Activated naive CD8-positive, alpha-beta T cell treated with anti-CD3 and anti-CD28 coated beads, Interleukin-2, amount 10 ng/mL, durations not matched to agents 7 days and 5 days (primary cell): ENCODE measurements at places on chromosomes 13 and 19.
A peak's percentile ranks its signal among the peaks of the same experiment; 100 is the strongest.

GRCh38 chr13:24184265-24184841, 23.8 kb downstream of the SPATA13 start:
- no peak overlapping the region for H3K4me3 ChIP-seq
- H3K27ac ChIP-seq, result no peak overlapping the region
- H3K27me3 ChIP-seq, result no peaks in the 10 kb centered on the region

DNA sequence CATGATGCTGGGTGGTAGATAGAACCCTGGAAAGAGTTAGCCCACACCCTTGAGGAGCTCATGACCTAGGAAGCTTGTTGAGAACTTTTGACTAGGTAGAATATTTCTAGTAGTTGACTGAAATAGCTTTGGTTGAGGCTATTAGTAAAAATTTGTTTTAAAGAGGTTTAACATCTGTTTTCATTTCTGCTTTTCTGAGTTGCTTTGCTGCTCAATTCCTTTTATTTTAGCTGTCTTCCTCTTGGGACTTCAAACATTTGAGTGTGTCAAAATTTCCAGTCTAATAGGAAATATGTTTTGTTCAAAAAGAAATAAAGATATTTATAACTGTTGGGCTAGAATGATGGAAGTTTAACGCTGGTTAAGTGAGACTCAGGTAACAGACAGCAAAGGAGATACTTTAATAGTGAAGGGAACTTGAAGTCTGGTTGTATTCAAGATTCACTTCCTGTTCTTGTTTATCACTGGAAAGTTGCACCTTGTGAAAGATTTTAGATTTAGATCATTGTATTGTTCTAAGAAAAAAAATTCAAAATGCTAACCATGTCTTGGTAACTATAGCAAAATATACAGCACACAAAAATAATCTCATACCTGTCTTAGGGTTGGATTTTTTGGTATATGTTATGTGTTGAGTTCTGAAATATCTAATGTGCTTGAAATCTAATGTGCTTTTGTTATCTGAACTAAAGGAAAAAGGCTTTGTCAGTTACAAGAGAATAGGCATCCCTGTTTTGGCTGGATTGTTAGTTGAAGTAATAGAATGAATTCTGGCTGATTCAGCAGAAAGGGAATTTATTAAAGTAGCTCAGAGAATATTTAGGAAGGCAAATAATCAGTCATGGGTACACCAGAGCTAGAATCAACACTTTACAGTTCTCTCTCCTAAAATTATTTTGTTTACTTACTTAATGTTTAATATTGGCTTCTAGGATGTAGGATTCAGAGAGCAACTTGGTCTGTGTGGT, 24.4 kb upstream of the GPR18 start:
- peak overlapping the region; percentile 20 for H3K4me3 ChIP-seq
- peaks cover 47% of the 10 kb centered on the region for H3K36me3 ChIP-seq
- H3K27ac ChIP-seq, result peak overlapping the region; percentile 37

DNA sequence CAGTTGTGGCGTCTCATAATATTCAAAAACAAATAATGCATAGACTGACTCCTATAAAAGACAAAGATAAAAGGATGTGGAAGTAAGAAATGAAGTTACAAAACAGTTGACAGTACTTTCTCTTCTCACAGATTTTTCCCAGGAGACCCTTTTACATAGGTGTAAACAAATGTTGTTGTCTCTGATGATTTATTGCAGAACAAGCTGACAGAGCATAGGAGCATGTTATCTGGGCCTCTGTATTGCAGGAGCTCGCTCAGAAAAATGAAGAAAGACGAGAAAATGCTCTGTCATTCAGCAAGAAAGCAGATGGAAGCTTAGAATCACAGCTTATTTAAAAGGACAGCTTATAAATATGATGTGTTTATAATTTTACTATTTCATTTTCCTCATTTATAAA, 353.6 kb upstream of the GPC6 start:
- no peaks in the 10 kb centered on the region for H3K27me3 ChIP-seq
- no peaks in the 10 kb centered on the region for H3K4me1 ChIP-seq
- H3K4me3 ChIP-seq, result no peak overlapping the region
- DNase-seq, result no peak
- no peak overlapping the region for H3K27ac ChIP-seq

GRCh38 chr19:2214251-2214650, 21.9 kb downstream of the PLEKHJ1 start:
- no peaks in the 10 kb centered on the region for H3K27me3 ChIP-seq
- no peak overlapping the region for H3K4me3 ChIP-seq
- H3K4me1 ChIP-seq, result peaks cover 3% of the 10 kb centered on the region

DNA sequence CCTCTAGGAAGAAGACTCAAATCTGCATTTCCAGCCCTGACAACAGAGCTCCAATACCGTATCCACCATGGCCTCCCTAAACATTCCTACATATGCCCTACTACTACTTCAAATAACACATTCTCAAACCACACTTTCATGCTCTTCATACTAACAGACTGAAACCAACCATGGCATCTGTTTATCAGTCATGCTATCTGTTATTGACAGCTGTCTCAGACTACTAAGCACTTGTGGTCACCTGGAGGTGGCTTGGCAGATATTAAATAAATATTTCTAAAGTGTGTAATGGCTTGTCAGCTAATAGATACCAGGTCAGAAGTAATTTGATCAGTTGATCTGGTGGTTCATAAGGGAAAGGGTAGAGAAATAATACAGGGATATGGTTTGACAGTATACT, 489.1 kb downstream of the DIAPH3 start:
- peaks cover 2% of the 10 kb centered on the region for H3K4me1 ChIP-seq
- no peak for DNase-seq
- no peak overlapping the region for H3K4me3 ChIP-seq
- H3K36me3 ChIP-seq, result no peaks in the 10 kb centered on the region

DNA sequence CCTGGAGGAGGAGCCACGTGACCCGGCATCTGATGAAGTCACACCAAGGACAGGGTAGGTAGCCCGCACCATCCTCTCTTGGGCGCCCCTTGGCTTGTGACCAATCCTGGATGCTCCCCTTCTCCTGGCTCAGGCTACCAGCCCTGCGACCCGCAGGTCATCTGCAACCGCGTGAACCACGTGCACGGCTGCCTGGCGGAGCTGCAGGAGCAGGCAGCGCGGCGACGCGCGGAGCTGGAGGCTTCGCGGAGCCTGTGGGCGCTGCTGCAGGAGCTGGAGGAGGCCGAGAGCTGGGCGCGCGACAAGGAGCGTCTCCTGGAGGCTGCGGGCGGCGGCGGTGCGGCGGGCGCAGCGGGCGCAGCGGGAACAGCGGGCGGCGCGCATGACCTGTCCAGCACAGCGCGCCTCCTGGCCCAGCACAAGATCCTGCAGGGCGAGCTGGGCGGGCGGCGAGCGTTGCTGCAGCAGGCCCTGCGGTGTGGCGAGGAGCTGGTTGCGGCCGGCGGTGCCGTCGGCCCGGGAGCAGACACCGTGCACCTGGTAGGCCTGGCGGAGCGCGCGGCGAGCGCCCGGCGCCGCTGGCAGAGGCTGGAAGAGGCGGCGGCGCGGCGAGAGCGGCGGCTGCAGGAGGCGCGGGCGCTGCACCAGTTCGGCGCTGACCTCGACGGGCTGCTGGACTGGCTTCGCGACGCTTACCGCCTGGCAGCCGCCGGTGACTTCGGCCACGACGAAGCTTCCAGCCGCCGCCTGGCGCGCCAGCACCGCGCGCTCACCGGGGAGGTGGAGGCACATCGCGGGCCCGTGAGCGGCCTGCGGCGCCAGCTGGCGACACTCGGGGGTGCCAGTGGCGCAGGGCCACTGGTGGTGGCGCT, 45.9 kb downstream of the SPTBN4 start:
- no peak overlapping the region for H3K27ac ChIP-seq
- peak; percentile 39 for DNase-seq
- peaks cover 47% of the 10 kb centered on the region for H3K27me3 ChIP-seq
- peaks cover 2% of the 10 kb centered on the region for H3K4me1 ChIP-seq
- no peaks in the 10 kb centered on the region for H3K36me3 ChIP-seq

- H3K4me3 ChIP-seq, result no peak overlapping the region
- H3K27me3 ChIP-seq, result no peaks in the 10 kb centered on the region
- peaks cover 5% of the 10 kb centered on the region for H3K36me3 ChIP-seq
- H3K27ac ChIP-seq, result no peak overlapping the region
- no peak for DNase-seq
- peaks cover 6% of the 10 kb centered on the region for H3K4me1 ChIP-seq
Observed at GRCh38 chr19:2227415-2228156, 8.5 kb downstream of the PLEKHJ1 start.

GRCh38 chr13:106919133-106919532, 351.2 kb upstream of the ARGLU1 start:
- no peaks in the 10 kb centered on the region for H3K36me3 ChIP-seq
- peaks cover 4% of the 10 kb centered on the region for H3K4me1 ChIP-seq
- no peak for DNase-seq
- H3K27me3 ChIP-seq, result peaks cover 25% of the 10 kb centered on the region
- no peak overlapping the region for H3K27ac ChIP-seq

DNA sequence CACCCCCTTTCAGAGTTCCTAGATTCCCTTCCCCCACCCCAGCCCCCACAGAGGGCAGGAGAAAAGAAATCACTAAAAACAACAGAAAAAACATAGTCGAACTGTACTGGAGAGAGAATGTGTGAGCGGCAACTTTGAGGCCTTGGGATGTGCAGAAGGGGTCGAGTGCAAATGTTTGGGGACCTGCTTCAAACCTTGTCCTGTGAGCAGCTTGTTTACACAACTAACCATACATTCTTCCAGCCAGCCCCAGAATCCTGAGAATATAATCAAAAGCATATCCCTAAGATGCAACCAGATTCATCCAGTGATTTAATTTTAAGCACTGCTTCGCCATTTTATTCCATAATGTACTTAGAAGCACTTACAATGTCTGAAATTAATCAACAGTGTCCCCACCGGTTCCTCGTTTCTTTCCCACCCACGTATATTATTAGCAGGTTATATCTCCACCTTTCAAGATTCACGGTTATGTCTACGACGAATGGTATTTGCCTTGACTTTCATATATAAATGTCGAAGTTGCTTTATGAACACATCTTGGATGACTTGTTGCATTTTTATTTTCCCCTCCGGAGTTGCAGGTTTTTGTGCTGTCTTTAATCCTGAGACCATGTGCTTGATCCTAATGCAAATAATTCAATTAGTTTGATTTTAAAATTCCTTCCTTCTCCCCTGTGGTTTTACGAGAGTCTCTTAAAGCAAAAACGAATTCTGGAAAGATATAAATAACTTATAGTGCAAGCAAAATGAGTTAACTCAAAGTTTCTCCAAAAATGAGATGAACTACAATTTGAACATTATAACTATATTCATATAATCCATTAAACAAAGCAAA, 107.6 kb downstream of the ZIC5 start:
- H3K27ac ChIP-seq, result no peak overlapping the region
- H3K4me1 ChIP-seq, result peaks cover 8% of the 10 kb centered on the region
- no peaks in the 10 kb centered on the region for H3K36me3 ChIP-seq
- DNase-seq, result no peak
- H3K27me3 ChIP-seq, result peaks cover 13% of the 10 kb centered on the region

DNA sequence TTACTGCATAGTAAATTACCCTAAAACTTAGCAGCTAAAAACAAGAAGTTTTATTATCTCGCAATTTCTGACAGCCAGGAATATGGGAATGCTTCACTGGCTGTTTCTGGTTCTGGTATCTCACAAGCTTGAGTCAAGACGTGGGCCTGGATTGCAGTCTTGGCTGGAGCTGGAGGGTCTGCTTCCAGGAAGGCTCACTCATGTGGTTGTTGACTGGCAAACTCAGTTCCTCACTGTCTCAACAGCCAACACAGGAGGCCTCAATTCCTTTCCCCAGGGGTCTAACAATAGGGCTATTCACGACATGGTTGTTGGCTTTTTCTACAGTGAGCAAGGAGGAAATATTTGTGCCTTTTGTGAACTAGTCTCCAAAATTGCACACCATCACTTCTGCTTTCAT, 146.3 kb downstream of the GPC5 start:
- no peak overlapping the region for H3K27ac ChIP-seq
- no peaks in the 10 kb centered on the region for H3K4me1 ChIP-seq
- no peak overlapping the region for H3K4me3 ChIP-seq
- no peak for DNase-seq

- H3K4me3 ChIP-seq, result peak overlapping the region; percentile 62
- H3K27me3 ChIP-seq, result peaks cover 66% of the 10 kb centered on the region
- no peaks in the 10 kb centered on the region for H3K36me3 ChIP-seq
- H3K27ac ChIP-seq, result no peak overlapping the region
- peaks cover 35% of the 10 kb centered on the region for H3K4me1 ChIP-seq
Observed at GRCh38 chr13:21673539-21673788, 2.6 kb downstream of the FGF9 start.

GRCh38 chr13:76131551-76131950, 495.4 kb downstream of the LMO7 start:
- no peak overlapping the region for H3K4me3 ChIP-seq
- no peaks in the 10 kb centered on the region for H3K36me3 ChIP-seq

GRCh38 chr19:48154003-48154402, 16.1 kb downstream of the LIG1 start:
- no peaks in the 10 kb centered on the region for H3K4me1 ChIP-seq
- no peak overlapping the region for H3K27ac ChIP-seq
- H3K27me3 ChIP-seq, result no peaks in the 10 kb centered on the region
- no peak overlapping the region for H3K4me3 ChIP-seq

DNA sequence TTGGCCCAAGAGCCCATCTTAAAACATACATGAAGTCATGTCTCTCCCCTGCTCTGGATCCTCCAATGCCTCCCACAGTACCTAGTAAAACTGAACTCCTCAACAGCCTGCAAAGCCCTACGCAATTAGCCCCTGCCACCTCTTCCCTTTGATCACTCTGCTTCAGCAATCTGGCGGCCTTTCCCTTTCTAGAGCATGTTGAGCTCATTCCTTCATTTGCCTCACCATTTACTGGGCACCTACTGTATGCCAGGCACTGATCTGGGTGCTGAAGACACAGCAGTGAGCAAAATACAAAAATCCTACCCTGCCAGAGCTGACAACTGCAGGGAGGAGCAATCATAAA, 2.9 kb downstream of the KEAP1 start:
- H3K4me1 ChIP-seq, result peaks cover 27% of the 10 kb centered on the region
- peaks cover 21% of the 10 kb centered on the region for H3K36me3 ChIP-seq
- no peaks in the 10 kb centered on the region for H3K27me3 ChIP-seq
- no peak for DNase-seq
- H3K27ac ChIP-seq, result peak overlapping the region; percentile 74
- H3K4me3 ChIP-seq, result peak overlapping the region; percentile 64

DNA sequence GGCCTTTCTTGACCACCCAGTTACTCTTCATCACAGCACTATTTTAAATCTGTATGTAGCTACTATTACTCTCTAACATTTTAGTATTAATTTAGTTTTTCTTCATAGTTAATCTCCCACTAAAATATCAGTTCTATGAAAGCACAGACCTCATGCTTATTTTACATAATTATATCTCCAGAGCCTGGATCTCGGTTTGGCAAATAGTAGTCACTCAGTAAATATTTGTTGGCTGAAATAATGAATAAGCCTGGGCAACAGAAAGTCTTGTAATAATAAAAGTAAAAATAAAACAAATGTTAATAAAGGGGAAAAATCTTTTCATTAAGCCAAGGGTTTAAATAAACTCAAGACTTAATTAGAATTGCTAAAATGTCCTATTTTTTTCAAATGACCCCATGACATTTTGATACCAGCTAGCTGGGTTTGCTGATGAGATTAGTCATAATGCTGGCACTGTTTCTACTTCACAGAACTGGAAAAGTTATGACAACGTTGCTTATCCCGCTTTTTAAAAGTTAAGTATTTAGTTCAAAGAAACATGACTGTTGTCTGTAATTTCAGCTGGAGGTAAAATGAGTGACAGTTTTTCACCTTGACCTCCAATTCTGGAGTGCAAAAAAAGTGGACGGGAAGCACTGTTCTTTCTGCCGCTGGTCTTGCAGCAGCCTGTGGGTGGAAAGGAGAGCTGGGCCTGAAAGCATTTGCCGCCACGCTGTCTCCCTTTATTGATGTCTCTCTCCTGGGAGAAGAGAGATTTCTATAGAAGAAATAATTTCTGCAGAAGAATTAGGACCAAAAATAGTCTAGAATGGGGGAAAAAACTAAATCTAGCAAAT, 85.2 kb upstream of the SPATA13 start:
- H3K4me3 ChIP-seq, result no peak overlapping the region
- peaks cover 9% of the 10 kb centered on the region for H3K4me1 ChIP-seq
- no peaks in the 10 kb centered on the region for H3K36me3 ChIP-seq
- H3K27ac ChIP-seq, result no peak overlapping the region
